ENCODE measurements at places on chromosomes 3 and 15.

- no peak for DNase-seq
These were observed 50.6 kb upstream of the ULK4 start for GRCh38 chr3:42012383-42012934.

DNA sequence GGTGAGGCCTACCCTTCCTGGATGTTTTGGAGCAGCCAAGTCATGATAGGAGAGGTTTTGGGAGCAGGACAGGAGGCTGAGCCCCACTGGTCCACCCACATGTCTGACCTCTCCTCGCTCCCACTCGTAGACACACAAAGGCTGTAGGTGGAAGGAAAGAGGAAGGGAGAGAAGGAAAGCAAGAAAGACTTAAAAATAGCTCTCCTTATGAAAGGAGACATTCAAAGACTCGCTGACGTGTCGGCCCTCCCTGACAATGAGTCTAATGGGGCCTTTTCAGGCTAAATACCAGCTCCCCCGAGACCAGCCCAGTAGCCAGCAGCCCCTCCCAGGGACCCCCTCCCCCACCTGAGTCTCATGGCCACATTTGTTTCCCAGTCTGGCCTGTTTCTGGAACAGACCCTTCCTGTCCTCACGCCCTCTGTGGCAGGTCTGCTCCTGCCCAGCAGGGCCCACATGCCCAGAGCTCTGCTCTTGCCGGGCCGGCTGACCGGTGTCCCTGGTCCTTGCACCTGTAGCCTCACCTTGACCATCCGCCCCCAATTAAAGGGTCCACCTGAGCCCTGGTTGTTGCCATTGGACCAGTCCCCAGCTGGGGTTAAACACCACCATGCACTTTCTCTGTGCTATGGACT is 49.3 kb downstream of the FGD5 start:
- no peak for DNase-seq

- no peak for DNase-seq
These were observed 10.3 kb downstream of the ATP11B start for GRCh38 chr3:182803596-182803995.

DNA sequence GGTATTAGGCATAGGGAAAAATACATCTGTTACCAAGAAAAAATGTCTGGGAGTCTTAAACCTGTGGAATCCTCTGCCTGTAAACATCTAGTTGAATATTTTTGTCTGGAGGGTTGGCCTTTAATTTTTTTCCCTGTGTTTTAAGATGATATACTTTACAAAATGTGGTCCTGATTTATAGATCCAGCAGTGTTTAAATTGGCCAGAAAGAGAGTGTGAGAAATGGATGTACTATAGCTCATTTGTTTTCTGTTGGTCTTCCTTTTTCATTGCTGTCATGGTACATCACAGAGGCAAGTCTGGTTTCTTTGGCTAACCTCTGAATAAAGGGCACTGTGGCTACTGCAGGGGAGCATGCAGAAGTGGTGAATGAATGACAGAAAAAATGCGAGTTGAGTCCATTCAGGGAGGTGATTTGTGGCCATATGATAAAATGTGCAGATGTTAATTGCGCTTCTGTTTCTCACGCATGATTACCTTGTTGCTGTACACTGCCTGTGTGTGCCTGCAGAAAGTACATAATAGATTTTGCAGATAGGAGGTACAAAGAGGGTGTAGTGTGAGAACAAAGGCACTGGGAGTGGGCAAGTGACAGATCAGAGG is 150.0 kb downstream of the NFKBIZ start:
- DNase-seq: no peak

DNA sequence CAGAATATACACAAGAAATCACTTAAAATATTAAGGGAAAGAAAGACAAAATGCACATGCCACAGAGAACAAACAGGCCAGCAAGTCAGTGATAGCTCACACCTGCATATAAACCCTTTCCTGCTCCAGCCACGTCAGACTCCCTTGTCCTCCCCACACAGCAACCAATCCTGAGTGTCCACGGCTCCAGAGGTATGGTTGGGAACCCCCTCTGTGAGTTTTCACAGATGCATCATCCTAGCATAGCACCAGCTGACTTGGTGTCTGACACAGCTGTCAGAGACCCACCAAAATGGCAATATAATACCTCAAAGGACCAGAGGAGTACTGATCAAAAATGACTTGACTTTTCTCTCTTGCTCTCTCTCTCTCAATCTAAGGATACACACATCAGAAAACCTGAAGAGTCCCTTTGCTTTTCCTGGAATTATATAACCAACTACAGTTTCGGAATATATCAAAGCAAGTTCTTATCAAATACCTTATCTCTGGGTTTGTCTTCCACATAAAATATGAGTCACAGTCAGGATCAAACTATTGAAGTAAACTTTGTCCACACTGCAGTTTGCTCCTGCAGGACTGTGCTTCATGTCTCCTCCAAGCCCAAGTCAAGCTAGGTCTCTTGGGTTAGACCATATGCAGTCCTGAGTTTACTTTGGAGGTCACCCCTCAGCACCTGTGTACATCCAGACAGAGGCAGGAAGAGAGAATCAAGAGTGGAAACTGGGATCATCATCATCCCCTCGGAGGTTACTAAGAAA is 187.1 kb upstream of the THBS1 start:
- DNase-seq: no peak

- no peak for DNase-seq
These were observed 455.4 kb upstream of the TBL1XR1 start for GRCh38 chr3:177652556-177653291.

DNA sequence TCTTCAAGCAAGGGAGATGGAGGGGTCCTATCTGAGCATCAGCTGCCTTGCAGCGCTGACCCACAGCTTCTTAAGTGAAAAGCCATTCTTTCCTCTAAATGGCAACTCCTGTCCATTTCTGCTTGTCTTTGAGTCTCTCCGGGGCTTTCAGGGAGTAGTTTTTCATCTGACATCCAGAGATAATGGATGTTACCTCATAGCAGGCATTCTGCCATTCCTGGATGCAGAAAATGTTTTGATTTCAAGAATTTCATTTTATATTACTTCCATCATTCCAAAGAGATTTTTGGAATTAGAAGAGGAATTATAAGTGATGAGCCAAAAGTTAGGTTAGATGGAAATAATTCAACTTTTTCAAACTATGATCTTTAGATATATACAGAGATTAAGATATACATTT is 44.9 kb upstream of the GABRG3 start:
- DNase-seq: no peak
